ENCODE measurements at places on chromosomes 13 and 19. TPM values are rescaled to one million over a fixed set of nuclear protein-coding genes. Genes with fewer than 3 reads are reported as not detected.

The ZNF850 gene
- total RNA-seq: 2.0 TPM

The C1QTNF9 gene
- not detected for total RNA-seq

The LRCH1 gene
- 7.7 TPM for total RNA-seq

The CCDC194 gene
- total RNA-seq: not detected

The ZNF763 gene
- total RNA-seq: 0.20 TPM

The ZNF99 gene
- not detected for total RNA-seq

The ATXN8OS gene
- not detected for total RNA-seq

The GPR4 gene
- total RNA-seq: under 0.01 TPM

The HPN gene
- total RNA-seq: not detected

The CABP5 gene
- not detected for total RNA-seq

The EMP3 gene
- total RNA-seq: 381 TPM

The CDC16 gene
- 58.4 TPM for total RNA-seq

The PGLYRP1 gene
- total RNA-seq: not detected

The ICAM3 gene
- total RNA-seq: 8.4 TPM

The NUP62 gene
- 26.8 TPM for total RNA-seq

The ZNF491 gene
- total RNA-seq: 1.1 TPM

The OR4F17 gene
- total RNA-seq: not detected

The TNNI3 gene
- not detected for total RNA-seq

The TPRX2 gene
- total RNA-seq: not detected

All from subcutaneous preadipocyte (primary cell).